ENCODE measurements at places on chromosomes 5 and 9. TPM values are rescaled to one million over a fixed set of nuclear protein-coding genes. Genes with fewer than 3 reads are reported as not detected.

UNC5A gene
- total RNA-seq: 0.10 TPM

IFNB1 gene
- total RNA-seq: not detected

GRCh38 chr9:119841016-119841415, 471.8 kb upstream of the BRINP1 start:
- DNase-seq: no peak

DNA sequence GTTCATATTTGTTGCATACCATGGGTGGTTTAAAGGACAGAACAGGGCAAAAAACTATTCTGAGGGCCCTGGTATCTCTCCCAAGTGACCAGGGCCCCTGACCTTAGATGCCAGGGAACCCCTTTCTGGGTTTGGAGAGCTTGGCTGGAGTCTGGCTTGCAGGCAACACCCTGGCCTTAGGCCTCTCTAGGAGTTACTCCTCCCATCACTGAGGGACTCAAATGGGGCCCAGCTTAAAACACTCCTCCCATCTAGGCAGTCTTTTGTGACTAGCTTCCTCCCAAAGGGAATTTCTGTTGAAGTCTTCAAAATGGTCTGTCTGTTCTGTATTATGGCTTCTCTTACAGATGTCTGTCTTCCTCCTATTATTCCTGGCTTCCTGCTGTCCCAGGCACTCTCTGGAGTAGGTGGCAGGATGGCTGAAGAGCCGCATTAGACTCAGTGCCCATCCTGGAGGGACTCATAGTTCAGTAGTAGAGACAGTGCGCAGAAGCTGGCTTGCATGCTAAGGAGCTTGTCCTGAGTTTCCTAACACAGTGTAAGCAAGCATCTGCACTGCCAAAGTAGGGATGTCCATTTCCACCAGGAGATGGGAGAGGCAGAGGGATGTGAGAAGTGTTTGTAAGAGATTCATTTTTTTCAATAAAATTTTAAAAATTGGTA, 10.0 kb downstream of the COL15A1 start:
- no peak for DNase-seq

DNA sequence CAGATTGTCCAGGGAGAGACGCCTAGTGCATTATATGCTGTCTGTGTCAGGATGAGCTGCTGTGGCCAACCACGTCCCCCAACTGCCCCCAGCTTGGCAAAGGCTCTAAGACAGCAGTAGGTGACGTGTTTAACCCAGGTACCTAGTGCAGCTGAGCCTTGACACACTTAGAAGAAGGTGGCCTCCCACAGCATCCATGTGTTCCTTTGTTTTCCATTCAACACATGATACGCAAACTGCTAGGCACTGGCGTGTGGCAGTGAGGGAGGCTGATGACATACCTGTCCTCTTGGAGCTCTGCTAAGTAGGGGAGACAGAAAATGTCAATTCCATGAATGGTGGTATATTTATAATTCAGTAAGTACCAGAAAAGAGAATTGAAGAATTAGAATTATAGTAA, 291.7 kb downstream of the NR3C1 start:
- DNase-seq: no peak

DNA sequence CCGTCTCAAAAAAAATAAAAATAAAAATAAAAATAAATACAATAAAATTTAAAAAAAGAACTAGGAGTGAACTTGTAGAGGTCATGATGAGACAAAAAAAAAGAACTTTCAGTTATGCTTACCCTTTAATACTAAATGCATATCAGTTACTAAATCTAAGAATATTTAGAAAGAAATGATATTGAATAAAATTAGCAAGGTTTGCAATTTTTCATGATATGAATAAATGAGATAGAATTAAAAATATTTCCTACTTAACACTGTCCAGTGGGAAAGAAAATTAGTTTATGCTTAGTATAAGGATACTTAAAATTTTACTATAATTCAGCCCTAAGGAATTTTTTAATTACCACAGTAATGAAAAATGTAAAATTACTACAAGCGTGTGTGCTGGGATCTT, 132.4 kb downstream of the TLE1 start:
- DNase-seq: no peak

GRCh38 chr9:33175649-33176325, 8.7 kb upstream of the B4GALT1 start:
- DNase-seq: no peak

DNA sequence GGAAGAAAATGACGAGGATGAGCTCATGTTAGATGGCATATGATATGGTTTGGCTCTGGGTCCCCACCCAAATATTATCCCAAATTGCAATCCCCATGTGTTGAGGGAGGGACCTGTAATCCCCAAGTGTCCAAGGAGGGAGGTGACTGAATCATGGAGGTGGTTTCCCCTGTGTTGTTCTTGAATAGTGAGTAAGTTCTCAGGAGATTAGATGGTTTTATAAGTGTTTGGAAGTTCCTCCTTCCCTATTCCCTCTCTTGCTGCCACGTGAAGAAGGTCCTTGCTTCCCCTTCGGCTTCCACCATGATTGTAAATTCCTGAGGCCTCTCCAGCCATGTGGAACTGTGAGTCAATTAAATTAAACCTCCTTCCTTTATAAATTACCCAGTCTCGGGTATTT, 10.1 kb downstream of the EDIL3 start:
- DNase-seq: no peak

DNA sequence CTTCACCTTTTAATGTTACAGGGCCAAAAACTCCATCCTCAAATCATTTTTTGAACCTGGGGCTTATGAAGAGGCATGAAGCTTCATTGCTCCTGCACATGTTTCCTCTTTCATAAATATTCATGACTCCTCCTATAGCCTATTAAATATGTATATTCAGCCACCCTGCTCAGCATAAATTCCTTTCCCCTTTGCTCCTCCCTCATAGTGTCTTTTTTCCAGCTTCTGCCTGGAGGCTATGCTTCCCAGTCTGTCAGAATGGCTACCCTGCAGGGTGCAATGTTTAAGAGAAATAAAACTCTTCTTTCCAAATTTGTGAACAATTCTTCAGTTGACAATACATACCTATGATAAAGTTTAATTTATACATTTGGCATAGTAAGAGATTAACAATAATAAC, 1082.9 kb upstream of the CDH18 start:
- DNase-seq: no peak

- DNase-seq: no peak
Observed at GRCh38 chr9:76876098-76876497, 29.8 kb downstream of the PRUNE2 start.

DNA sequence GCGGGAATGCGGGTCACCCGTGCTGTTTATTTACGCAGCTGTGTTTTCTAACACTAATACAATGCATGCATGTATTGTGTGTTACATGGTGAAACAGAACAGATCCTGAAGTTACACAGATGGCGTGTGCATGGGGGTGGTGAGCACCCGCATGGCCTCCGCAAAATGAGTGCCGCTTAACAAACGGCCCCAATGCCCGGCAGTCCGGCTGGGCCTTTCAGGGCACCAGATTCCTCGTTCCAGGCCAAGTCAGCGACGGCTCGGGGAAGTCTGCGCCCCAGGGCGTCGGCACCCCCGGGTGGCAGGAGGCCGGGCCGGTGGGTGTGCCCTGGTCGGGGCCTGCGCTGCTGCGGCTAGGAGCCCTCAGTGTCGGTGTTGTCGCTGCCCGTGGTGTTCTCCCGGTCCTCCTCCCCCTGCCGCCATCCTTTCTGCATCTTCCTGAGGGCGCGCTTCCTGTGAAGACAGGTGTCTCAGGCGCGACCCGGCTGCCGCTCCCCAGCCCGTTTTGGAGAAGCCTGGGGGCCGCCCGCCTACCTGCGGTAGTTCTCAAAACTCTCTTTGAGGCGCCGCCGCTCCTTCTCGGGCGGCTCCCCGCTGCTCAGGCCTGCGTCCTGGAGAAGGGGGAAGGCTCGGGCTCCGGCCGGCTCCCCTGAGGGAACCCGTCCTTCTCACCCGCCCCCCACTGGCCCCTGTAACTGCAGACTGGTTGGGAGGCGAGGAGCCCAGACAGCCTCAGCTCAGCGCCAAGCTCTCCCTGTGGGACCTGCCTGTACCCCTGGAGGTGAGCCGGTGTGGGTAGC, 605 bp upstream of the DNLZ start:
- no peak for DNase-seq

GRCh38 chr9:115437418-115437817, 319.5 kb upstream of the TNC start:
- no peak for DNase-seq

DNA sequence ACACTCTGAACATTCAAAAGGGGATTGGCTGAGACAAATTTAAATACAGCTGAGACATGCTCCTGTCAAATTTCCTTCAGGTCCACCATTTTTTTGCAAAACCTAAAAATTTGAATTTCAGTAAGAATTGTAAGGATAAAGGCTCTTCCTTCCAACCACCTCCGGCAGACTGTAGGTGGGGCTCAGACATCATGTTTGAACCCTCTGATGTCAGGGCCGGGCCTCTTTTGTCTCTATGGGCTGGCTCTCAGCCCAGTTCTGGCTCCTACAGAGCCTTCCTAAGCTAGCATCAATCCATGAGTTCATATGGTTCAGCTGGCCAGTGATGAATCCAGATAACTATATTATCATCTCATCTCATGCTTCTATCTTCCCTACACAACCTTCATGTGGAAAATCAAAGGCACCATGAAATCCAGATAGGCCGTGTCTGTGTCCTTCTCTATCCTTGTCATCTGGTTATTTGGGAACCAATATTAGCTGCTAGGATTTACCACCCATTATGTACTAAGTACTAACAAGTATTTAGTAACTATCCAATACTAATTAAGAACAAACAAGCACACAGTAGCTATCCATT, 44.2 kb downstream of the NIPSNAP3B start:
- DNase-seq: peak; percentile 48

DNA sequence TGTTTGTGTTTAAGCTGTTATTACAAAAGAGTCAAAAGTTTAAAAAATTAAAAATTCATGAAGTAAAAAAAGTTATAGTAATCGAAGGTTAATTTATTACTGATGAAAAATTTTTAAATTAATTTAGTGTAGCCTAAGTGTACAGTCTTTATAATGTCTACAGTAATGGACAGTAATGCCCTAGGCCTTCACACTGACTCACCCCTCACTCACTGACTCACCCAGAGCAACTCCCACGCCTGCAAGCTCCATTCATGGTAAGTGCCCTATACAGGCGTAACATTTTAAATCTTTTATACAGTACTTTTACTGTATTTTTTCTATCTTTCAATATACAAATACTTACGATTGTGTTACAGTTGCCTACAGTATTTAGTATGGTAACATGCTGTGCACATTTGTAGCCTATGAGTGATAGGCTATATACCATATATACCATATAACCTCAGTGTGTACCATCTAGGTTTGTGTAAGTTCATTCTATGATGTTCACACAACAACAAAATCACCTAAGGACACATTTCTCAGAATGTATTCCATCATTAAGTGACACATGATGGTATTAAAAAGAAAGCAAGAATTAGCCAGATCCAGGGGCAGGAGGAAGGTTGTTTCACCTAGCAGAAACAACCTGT, 40.1 kb downstream of the DCAF10 start:
- DNase-seq: peak; percentile 82

Data from RPMI7951 (cell line).